Right lung (tissue), 10 donors: ENCODE measurements at places on chromosomes 11 and 22. TPM values are rescaled to one million over a fixed set of nuclear protein-coding genes. Genes with fewer than 3 reads are reported as not detected.

The DPAGT1 gene
- 51.1 TPM for polyA plus RNA-seq

The WNT7B gene
- polyA plus RNA-seq: 11.4 TPM

DNA sequence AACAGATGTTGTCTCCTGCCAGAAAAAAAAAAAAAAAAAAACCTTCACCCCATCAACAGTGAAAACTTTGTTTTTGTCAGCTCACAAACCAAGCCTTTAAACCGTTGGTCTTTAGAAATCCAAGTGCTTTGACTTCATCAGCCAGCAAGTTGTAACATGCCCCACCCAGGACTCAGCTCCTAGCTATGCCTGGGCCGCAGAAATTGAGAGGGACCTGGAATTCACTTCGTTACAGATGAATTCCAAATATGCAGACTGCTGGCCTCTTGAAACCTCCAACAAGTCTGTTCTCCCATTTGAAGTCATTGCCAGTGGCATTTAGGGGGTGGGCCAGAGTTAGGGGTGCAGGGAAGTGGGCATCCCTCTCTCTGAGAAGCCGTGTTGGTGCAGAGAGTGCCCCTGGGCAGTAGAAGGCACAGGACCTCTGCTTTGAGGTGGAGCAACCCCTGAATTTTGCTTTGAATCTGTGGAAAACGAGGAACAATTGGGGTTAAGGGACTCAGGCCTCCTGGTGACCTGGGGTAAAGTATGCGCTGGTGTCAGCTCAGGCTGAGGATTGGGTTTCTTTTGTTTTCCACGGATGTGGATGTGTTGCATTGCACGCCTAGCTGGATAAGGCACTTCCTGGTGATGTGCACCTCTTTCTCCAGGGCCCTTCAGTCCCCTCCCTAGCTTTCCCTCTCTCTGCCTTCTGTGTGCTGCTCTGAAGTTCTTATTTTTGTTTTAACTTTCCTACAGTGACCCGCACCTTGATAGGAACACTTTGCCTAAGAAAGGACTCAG is 109.5 kb downstream of the DBX1 start:
- no peak for DNase-seq

GRCh38 chr22:29718949-29719898 is 579 bp upstream of the CABP7 start:
- no peak for DNase-seq

GRCh38 chr11:105781807-105782206 is 171.9 kb downstream of the GRIA4 start:
- DNase-seq: no peak

- no peak for DNase-seq
Observed at GRCh38 chr11:13349581-13349980, 72.0 kb downstream of the BMAL1 start.

- no peak for DNase-seq
Observed at GRCh38 chr22:46138058-46138797, 12.1 kb upstream of the PPARA start.
